ENCODE measurements at places on chromosomes 3 and 15.

DNA sequence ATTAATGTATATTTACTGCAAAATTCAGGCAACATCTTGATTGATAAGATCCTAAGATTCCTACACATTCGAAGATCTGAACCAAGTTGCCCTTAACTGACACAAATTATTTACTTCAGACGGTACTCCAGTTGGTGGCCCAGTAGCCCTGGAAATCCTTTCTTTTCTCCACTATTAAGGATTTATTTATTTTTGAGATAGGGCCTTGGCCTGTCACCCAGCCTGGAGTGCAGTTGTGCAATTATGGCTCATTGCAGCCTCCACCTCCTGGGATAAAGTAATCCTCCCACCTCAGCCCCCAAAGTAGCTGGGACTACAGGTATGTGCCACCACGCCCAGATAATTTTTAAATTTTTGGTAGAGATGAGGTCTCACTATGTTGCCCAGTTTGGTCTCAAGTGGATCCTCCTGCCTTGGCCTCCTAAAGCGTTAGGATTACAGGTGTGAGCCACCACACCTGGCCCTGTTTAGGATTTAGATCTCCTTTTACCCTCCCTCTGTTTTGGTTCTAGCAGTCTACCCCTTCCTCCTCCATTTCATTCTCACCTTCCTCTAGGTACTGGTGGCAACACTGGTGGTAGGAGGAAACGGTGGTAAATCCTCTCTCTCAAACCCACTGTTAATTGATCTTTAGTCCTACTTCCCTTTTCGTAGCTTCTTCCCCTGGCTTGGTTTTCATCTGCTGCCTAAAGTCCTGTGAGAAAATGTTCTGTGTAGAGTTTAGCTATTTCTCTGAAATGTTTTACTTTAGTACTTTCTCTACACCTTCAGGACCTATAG lies 12.7 kb upstream of the ZNF609 start:
- no peak for DNase-seq

DNA sequence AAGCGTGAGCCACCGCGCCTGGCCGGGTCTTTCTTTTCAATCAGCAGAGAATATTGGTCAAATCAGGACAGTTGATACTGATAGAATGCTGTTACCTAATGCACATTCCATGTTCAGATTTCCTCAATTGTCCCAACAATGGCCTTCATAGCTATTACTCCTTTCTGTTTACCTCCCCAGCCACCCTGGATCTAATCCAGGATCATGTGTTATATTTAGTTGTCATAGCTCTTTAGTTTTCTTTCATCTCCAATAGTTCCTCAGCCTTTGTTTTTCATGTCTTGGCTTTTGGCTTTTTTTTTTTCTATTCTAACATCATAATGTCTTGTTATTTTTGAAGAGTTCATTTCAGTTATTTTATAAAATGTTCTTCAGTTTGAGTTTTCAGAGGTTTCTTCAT lies 14.6 kb downstream of the USP3 start:
- DNase-seq: no peak

DNA sequence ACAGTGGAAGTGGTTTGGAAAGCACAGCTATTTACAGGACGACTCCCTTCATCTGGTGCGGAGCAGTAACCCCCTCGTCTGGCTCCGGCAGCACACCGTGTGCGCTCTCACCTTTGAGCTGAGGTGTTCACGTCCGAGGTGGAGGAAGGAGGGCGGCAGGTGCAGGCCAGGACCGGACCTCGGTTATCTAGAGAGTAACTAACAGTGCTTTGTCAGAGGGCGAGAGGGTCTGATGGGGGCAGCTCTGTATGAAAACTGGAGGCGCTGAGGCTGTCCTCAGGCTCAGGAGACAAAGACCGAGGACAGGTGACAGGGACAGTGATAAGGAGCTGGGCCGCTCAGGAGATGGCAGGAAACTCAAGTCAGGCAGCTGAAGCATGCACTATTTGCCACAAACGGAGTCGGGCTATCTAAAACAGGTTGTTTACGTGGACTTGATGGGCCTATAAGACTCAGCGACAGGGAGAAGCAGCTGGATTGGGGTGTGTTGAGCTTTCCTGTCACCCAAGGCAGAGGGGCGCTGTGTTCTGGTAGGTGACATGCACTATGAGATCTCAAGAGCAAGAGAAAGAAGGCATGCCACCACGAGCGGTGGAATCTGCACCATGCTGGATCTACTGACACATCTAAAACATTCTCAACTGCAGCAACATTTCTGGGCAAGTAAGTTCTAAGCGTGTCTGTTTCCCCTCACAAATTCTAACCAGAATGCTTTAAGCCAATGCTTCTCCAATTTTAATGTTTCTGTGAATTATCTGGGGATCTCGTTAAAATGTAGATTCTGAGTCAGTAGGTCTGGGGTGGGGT lies 155.2 kb downstream of the XXYLT1 start:
- no peak for DNase-seq

DNA sequence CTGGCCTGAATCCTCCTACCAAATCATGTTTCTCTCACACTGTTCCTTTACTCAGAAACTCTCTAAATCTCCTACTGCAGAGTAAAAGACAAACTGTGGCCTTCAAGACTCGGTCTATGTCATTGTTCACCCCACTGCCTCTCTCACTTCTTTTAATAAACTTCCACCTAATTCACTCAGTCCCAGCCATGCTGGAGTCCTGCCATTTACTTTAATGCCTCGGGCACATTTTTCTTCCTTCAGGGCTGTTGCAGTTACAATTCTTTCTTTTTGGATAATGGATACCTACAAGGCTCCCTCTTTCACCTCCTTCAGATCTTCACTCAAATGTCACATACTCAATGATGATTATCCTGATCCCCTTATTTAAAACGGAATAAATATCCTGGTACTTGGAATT lies 955.6 kb downstream of the ROBO1 start:
- DNase-seq: no peak

GRCh38 chr3:15998911-15999310 lies 175.6 kb upstream of the GALNT15 start:
- DNase-seq: no peak

- no peak for DNase-seq
Observed at GRCh38 chr3:177300039-177300833, 103.0 kb upstream of the TBL1XR1 start.

GRCh38 chr3:112397556-112397955 lies 64.6 kb downstream of the CD200 start:
- DNase-seq: no peak

DNA sequence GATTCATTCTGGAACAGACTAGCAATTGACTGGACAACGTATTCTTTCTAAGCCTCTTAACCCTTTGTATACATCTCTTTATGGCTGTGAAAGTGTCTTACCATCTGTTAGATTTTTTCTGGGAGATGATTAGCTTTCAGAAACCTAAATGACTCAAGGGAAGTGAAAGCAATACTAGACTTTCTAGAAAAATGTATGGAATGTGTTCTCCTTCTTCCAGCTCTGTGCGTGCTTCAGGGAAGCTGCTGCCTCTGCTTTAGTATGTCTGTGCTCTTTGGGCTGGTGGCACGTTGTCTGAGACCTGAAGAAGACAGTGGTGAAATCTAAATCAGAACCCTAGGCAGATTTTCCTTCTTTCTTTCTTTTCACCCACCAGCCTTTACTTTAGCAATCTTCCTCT lies 89.5 kb downstream of the ITPR1 start:
- no peak for DNase-seq

DNA sequence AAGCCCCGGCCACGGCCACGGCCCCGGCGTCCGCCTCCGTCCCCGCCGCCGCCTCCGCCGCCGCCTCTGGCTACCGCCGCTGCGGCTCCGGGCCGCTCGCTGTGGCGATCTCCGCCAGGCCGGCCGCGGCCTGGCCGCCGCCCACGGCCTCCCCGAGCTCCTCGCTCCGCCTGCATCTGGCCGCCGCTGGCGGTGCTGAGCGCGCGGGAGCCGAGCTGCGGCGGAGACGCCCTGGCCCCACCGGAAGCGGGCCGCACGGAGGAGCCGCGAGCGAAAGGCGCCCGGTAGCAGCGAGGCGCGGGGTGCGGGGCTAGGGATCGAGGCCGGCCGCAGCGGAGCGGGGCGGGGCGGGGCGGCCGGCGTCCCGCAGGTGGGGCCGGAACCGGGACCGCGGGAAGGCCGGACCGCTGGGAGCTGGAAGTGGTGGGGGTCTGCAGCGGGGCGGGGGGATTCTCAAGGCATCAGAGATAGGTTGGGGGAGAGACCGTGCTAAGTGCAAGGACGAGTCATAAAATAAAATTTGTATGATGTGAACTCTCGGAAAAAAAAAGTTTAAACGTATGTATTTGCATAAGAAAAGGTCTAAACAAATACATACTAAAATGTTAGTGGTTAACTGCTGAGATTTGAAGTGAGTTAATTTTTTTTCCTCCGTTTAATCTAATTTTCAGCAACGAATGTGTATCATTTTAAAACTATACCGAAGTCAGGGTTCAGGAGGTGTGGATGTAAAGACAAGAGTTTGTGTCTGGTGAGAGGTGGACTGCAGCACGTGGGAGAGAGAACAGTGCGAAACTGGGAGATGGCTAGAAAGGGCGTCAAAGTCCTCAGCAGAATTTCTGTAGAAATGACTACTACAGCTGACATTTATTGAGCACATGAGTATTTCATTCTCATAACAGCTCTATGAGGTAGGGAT lies at the start of gene AVEN:
AVEN (minus strand) TSS at position 334 of the 919 bp plus-strand sequence; CDS start at position 176, 158 bp downstream.
- peak; percentile 24 for DNase-seq

- no peak for DNase-seq
Observed at GRCh38 chr3:171875923-171876412, 32.8 kb downstream of the TMEM212 start.

DNA sequence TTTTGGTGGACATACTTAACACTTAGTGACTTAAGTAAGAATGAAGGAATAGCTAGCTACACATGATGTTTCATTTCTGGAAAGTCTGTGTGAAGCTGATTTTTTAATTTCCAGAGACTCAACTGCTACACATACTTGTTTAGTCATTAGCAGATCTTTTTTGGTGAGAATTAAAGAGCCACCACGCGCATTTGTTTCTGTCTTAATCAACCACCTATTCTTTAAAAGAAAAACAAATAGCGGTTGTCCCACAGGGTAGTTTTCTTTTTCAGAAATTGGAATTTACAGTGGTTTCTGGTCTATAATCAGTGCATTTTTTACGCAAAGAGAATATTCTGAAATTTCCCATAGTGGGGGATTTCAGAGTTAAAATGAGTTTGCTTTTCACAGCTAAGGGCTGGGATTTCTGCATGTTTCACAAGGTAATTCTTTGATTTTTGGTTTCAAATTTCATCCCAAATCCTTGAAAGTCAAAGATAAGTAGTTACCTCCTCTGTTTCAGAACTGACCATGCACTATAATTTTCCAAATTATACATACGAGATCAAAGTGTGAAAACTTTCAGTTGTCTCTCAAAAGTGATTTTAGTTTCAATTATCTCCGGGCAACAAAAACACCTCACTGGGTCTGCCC lies 631.0 kb upstream of the GRM7 start:
- no peak for DNase-seq

DNA sequence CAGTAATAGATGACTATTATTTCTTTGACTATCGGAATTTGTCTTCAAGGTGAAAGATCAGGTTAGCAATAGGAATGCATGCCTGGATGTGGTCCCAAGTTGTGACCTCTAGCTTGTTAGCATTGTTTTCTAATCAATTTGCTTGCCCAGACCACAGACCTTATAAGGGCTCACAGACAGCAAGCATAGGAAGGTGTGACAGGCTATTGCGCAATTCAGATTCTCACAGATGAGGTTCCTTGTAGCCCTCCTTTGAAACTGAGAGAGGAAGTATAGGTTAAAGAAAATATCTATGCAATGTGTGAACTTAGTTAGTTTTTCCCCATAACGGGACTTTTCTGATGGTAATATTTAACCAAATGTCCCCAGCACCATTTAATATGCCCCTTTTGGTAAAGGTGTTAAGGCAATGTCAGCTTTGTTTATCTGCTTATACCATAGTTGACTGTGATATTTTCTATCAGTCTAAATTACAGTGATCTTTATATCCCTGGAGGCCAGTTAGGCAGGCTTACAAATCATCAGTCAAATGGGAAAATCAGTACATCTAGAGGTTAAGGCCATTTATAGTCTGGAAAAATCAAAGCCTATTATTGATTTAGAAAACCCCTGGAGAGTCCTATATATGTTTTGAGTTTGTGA lies 168.1 kb upstream of the MBNL1 start:
- DNase-seq: no peak

GRCh38 chr3:13269711-13270378 lies 150.3 kb downstream of the NUP210 start:
- DNase-seq: no peak

- DNase-seq: no peak
Observed at GRCh38 chr15:74418575-74419338, 15.0 kb downstream of the SEMA7A start.

- no peak for DNase-seq
Observed at GRCh38 chr3:108645364-108645763, 55.8 kb downstream of the DZIP3 start.

GRCh38 chr3:11736136-11736833 lies 92.6 kb upstream of the VGLL4 start:
- DNase-seq: no peak

DNA sequence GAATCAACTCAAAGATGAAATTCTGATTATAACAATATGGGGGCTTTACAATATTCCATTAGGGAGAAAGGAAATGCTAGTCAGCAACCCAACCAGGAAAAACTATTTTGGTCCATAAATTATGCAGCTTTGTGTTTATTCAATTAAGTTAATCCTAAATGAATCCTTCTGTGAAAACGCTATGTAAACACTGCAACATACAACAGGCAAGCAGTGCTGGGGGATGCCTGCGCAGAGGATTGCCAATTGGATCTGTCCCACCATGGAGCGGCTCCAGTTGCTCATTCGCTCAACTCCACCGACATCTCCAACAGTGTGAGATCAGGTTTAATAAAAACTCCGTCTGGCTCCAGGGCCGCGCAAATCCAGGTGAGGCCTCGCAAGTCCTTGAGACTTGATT lies 290.5 kb upstream of the VEPH1 start:
- DNase-seq: no peak

DNA sequence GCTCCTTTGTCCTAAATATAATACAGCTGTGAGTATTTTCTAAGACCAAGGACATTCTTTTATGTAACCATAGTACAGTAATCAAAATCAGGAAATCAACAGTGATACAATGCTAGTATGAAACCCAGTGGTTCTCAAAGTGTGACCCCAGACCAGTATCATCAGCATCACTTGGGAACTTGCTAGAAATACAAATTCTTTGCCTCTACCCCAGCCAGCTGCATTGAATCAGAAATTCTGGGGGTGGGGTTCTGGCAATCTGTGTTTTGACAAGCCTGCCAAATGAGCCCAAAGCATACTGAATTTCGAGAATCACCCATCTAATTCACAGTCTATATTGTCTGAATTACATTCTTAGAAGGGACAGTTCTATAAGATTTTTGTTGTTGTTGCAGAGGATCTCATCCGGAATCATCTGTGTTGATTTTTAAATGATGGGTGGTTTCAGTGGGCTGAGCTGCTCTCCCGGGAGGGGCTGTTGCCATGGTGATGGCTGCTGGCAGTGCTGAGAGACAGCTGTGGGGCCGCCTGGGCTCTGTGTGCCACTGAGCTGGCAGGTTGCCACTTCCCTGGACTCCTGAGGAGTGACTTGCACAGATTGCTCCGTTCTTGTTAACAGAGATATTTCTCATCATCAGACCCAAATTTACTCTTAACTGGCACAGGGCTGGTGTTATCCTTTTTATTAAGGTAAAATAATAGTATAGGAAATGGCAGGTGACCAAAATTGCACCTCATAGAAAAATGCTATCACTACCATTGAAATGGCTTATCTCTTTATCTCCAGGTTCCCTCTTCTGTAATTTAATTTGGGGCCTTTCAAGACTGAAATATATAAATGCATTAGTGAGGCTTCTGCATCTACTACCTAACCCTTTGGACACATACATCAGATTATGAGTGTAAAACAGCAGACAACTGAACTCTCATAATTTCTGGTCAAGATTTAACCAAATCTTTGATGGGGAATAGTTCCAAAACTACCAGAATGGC lies 56.5 kb downstream of the NEK11 start:
- no peak for DNase-seq

All from activated T-helper 1 cell treated with anti-CD3 and anti-CD28 coated beads, Interleukin-2, amount 50 U/mL, for 16 hours (primary cell).